ENCODE measurements at places on chromosomes 2 and 18. TPM values are rescaled to one million over a fixed set of nuclear protein-coding genes. Genes with fewer than 3 reads are reported as not detected.

DNA sequence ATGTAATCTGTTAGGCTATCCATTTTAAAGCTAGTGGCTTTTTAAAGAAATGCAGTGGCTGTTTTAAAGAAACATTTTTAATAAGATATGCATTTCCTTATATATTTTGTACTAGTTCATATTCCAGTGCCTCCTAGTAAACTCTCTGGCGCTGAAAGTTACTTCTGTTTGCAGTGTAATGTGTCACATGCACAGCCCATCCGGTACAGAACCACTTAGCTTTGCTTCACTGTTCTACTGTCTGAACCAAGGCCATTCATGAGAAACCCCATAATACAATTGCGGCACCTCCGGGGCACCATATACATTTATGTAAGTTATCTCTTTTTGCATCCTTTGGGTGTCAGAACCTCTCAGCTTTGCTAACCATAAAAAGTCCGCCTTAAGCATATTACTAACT, 114.6 kb upstream of the KCTD1 start:
- DNase-seq, result no peak

DNA sequence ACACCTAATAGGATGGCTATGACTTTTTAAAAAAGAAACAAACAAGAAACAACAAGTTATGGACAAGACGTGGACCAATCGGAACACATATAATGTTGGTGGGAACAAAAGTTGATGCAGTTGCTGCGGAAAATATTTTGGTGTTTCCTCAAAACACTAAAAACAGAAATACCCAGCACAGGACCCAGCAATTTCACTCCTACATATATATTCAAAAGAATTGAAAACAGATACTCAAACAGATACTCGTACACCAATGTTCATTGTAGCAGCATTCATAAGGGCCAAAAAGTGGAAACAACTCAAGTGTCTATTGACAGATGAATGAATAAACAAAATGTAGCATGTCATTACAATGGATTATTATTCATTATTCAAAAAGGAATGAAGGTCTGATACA, 12.1 kb downstream of the CCDC141 start:
- no peak for DNase-seq

GRCh38 chr18:54852780-54853675, 24.8 kb downstream of the RAB27B start:
- no peak for DNase-seq

DNA sequence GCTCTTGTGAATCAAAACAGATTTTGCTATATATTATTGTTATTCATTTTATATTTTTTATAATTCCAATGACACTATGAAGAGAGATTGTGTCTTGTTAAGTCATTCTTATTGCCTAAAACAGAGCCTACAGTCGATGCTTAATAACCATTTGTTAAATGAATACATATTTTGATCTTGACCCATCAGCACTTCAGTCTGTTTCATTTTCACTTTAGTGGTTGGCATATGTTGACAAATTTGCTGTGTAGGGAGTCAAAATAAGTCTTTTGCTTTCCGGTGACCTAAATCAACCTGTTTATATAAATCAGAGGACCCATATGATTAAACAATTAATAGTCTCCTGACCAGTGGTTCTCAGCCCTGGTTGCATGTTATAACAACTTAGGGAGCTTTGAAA, 97.1 kb downstream of the TXNL1 start:
- DNase-seq, result no peak

TRIM43 gene
- not detected for total RNA-seq

C2orf78 gene
- not detected for total RNA-seq

SLC4A5 gene
- 0.18 TPM for total RNA-seq

GCG gene
- total RNA-seq, result not detected

All from glomerular endothelial cell (primary cell).